ENCODE measurements at places on chromosomes 3 and 15.

DNA sequence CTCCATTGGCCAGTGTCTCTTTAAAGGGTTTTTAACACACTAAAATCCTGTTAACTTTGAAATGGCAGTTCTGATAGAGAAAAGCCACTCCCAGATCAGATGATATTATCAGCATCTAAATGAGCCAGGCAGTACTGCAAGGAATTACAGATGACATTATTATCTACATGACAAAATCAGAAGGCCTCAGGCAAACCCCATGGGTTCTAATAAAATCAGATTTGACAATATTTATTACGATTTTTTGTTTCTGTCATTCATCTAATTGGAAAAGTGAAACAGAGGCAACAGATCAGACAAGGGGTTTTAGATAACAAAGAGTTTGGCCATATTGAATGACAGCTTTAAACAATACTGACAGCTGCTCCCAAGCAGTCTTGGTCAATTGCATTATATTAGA, 112.7 kb downstream of the FEZF2 start:
- DNase-seq: no peak

GRCh38 chr15:101692801-101693598, 31.3 kb downstream of the TARS3 start:
- DNase-seq: no peak

GRCh38 chr3:20930034-20930433, 744.0 kb upstream of the SGO1 start:
- DNase-seq: no peak

- no peak for DNase-seq
Measured at GRCh38 chr15:95556225-95556624, 774.3 kb upstream of the NR2F2 start.

DNA sequence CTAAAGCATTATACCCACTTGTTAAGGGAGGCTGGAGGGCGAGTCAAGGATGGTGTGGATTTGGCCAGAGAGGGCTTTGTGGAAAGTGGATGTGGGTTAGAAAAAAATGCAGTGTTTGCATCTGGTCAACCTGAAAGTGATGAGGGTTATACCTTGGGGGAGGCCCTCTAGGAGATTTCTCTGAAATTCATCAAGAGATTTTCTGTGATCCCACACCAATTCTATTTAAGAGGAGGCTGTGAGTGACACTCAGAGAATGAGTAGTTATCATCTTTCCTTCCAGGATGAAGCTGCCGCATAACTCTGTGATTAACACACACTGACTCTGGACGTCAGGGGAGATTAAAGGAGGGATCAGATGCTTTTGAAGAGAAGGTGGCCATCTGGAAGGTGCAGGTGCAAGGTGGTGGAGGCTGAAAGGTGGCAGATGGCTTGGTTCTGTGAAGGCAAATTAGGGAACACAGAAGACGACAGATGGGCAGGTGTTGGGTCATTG, 54.8 kb downstream of the ANAPC13 start:
- no peak for DNase-seq

DNA sequence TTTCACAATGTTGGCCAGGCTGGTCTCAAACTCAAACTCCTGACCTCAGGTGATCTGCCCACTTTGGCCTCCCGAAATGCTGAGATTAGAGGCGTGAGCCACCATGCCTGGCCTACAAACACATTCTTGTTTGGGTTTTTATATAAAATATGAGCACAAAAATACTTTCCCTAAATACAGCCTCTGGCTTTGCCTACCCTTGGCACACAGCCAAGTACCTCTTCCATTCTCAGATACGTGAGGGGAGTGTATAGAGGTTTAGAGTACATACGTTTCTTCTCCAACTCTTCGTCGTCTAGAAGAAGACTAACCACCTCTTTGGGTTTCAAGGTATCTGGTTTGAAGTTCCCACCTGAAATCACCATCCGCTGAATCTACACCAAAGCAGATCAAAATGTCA, 33.5 kb downstream of the CHAC1 start:
- DNase-seq: no peak

GRCh38 chr3:185843126-185843525, 18.3 kb upstream of the IGF2BP2 start:
- no peak for DNase-seq

Measured in CD4-positive, alpha-beta T cell treated with Interleukin-15 for 4 hours (primary cell).